Cardiac fibroblast (primary cell): ENCODE measurements at places on chromosomes 7 and 10.
A peak's percentile ranks its signal among the peaks of the same experiment; 100 is the strongest.

GRCh38 chr10:69504576-69505250, 53.4 kb downstream of the TSPAN15 start:
- no peak for DNase-seq

GRCh38 chr7:101817471-101818286, at the start of gene CUX1:
TSS of gene CUX1 (plus strand) at chr7:101817626. CDS start at chr7:101817640, 14 bp downstream.
- DNase-seq = peak; percentile 76

DNA sequence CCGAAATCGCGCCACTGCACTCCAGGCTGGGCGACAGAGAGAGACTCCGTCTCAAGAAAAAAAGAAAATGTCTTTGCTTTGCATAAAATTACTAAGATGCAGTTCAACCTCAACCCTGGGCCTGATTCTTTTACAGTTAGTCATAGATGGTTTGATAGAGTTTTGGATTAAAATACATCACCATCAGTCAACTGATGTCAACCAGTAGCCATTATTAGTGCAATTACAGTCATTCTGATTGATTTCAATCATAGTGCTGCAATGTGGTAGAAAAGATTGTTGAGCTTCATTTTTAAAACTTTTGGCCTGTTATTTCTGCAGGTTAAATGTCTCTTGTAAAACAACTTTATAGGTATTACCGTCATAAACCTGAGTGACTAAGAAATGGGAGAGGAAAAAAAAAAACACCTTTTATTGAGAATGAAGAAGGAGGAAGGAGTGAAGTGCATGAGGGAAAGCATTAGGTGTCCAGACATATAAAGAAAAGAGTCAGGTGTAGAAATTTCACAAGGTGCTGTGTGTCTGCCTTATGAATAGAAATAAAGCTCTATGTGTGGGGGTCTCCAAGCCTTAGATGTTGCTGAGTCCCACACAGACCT, 150.6 kb downstream of the TRIL start:
- DNase-seq = no peak

- no peak for DNase-seq
These were observed 347.5 kb upstream of the ZMIZ1 start for GRCh38 chr10:78721231-78721630.

DNA sequence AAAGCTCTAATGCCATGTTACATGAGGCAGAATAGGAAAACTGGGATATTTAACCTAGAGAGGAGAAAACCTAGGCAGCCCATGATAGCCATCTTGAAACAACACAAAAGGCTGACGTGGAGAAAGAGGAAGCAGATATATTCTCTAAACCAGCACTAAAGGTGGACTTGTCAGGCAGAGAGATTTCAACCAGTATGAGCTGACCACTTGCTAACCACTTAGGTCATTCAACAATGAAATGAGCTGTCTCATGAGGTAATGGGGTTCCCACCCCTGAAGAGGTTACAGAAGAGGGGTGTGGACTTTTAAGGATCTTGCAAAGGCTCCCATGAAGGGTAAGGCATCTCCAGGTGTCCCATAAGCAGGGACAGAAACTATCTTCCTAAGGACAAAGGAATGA, 26.8 kb upstream of the EGR2 start:
- DNase-seq = no peak

- DNase-seq = no peak
These were observed 200.1 kb downstream of the SLC25A13 start for GRCh38 chr7:96121752-96122151.

- DNase-seq = no peak
These were observed 104.2 kb downstream of the CTTNBP2 start for GRCh38 chr7:117769085-117769484.

DNA sequence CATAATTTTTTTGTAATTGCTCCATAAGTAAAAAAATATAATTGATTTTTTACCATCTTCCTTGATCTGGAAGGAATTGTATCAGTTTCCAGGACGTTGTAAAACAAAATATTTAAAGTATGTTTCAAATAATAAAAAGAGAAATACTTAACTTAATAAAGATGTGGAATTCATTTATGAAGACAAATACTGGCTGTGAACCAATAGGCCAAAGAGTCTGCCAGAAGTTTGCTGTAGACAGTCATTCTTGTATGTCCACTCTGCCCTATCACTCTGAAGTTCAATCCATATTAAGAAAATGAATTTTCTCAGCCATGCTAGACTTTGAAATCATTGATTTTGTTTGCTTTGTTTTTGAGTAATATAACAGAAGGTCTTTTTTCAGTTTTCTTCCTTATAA, 256.4 kb downstream of the TRIL start:
- DNase-seq = no peak

- no peak for DNase-seq
These were observed 31.8 kb upstream of the MSMB start for GRCh38 chr10:46077731-46078413.

DNA sequence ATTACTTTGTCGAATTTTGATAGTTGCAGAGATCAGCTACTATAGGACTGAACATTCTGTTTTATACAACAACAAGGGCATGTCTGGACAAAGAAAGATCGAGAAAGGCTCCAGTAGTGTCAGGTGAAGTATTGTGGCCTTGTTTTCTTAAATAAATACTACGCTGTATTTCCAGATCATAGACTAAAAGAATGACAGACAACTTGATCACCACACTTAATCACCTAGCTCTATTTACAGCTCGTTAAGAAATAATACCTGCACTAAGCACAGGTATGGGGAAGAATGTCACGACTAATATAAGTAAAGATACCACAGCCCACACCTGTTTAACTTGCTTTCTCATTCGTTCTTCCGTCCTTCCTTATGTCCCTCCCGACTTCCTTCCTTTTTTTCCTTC, 269.2 kb downstream of the HGF start:
- DNase-seq = no peak

GRCh38 chr10:68032113-68032512, 43.0 kb downstream of the HERC4 start:
- DNase-seq = no peak

GRCh38 chr10:49595713-49596492, 14.2 kb upstream of the SLC18A3 start:
- DNase-seq = peak; percentile 36

DNA sequence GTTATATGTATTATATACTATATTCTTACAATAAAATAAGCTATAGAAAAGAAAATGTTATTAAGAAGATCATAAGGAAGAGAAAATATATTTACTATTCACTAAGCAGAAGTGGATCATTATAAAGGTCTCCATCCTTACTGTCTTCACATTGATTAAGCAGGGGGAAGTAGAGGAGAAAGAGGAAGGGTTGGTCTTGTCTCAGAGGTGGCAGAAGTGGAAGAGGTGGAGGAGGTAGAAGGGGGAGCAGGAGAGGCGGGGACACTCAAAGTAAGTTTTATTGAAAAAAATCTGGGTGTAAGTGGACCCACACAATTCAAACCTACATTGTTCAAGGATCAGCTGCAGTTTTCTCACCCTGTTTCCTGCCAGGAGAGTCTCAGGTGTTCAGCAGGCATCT, 28.9 kb upstream of the ERCC6 start:
- no peak for DNase-seq

GRCh38 chr10:49601857-49602256, 8.3 kb upstream of the SLC18A3 start:
- DNase-seq = peak; percentile 15

- DNase-seq = no peak
These were observed 14.0 kb upstream of the DENND2A start for GRCh38 chr7:140654661-140655060.

- no peak for DNase-seq
These were observed 3.1 kb upstream of the ZFAND2A start for GRCh38 chr7:1163121-1163520.

DNA sequence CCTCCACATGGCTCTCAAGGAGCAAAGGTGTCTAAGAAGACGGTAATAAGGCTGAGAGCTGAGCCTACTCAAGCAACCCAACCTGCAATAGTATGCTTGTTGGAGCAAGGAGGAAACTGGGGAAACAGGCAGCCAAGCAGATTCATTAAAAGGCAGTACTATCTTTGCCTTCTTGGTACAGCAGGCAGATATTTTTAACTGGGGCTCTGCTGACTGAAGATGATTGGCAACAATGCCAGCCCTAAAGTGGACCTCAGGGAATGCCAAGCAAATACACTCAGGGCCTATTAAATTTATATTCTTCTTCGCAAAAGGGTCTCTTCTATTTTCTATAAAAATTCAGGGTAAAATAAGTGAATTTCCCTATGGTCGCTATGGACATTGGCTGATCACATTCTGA, 109.4 kb upstream of the PCGF5 start:
- DNase-seq = no peak

DNA sequence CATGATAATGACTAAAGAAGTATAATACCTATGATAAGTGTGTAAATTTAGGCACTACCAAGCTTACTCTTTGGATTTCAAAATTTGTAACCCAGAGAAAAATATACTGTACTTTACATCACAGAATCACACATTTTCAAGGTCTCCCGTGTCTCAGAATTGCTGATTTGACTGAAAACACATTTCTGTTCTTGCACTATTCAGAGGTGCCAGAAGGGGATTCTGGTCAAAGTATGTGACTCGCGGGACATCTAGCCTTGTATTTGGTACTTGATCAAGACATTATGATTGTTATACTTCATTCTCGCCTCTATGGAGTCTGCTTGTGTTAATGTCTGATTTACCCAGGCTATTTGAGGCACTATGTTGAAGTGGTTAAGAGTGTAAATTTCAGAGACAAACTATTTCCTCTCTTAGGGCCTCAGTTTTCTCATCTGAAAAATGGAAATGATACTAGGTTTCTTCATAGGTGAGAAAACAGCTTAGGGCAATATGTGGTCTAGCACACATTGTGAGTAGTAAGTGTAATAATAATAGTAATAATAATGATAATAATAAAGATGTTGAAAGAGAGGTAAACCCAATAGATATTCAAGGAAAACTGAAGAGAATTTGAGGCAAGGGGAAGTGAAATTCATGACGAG, 320.4 kb downstream of the RNLS start:
- no peak for DNase-seq

- peak; percentile 6 for DNase-seq
These were observed 31.3 kb upstream of the TRIL start for GRCh38 chr7:28989211-28989980.

DNA sequence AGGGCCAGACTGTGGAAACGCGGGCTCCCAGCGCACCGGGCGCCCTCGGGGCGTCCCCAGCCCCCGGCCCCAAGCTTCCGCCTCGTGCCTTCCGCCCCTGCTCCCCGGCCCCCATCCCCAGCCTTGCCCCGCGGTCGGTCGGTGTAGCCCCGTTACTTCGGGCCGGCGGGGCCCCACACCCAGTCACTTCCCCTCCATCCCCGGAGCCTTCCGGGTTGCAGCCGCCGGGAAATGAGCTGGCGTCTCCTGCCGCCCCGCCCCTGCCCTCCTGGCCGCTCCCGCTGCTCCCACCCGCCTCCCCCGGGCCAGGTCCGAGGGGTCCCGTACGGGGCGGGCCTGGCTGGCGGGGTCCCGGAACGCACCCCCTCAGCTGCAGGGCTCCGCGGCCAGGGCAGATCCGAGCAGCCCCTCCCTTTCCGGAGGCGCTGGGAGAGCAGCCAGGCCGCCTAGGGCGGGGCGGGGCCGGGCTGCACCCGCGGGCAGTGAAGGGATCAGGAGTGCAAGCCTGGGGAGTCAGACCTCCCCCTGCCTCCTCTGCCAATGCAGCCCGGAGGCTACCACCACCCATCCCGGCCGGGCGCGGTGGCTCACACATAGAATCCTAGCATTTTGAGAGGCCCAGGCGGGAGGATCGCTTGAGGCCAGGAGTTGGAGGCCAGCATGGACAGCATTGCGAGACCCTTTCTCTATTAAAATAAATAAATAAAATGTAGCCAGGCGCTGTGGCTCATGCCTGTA, 709 bp downstream of the ARPC1B start:
- DNase-seq = peak; percentile 84

GRCh38 chr10:120431251-120431651, 25.8 kb upstream of the PLPP4 start:
- no peak for DNase-seq

DNA sequence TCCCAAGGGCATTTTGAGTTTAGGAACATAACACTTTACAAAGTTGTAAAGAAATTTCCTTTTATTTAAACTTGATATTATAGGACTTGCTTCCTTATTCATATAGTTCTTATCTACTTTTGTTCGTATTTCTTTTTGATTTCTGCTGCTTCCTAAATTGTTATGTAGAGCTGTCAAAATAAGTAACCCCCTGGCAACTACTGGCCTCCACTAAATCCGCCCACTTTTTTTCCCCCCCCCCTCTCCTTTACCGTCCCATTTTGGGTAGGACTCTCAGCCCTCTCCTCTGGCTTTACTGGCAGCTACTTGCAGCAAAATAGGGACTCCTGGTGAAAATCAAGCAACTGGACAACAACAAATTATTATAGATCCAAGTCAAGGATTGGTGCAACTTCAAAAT, 1.1 kb downstream of the SP4 start:
- no peak for DNase-seq

- no peak for DNase-seq
These were observed 24.8 kb upstream of the INPP5A start for GRCh38 chr10:132512693-132513345.

- DNase-seq = peak; percentile 61
These were observed 136.9 kb downstream of the CUBN start for GRCh38 chr10:16992611-16993119.

DNA sequence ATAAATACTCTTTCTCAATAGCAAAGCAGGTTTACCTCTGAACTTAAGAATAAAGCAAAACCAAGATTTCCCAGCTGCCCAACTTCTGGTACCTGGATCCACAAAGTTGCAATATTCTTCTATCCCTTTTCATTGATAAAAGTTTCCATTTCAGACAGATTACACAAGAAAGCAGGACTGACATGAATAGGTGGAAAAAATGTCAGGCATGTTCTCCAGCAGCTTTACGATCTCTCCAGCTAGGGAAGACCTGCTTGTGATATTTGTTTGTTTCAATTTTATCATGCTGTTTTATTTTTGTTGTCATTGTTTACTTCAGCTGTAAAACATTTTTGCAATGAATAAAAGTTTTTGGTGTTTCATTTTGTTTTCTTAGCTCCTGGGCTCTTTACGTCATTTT, 9.0 kb downstream of the RGS10 start:
- no peak for DNase-seq

GRCh38 chr7:4113976-4114375, 568.1 kb upstream of the FOXK1 start:
- no peak for DNase-seq

DNA sequence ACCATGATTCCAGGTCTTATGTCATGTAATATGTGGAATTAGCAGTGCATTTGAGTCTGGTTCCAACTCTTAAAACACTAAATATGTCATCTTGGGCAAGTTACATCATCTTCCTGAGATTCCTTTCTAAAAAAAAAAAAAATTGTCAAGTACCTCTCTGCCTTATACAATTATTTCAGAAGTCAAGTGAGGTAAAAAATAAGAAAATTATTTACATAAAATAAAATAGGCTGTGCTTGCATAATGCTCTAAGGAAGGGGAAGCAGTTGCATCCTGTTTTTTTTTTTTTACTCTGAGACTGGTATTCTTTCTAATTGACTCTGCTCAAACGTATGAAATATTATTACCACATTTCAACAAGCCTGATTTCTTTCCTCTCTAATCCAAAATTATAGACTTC, 55.1 kb upstream of the SEMA3A start:
- DNase-seq = no peak
